SW 1271 (cell line): ENCODE measurements at places on chromosomes 7 and 10.

DNA sequence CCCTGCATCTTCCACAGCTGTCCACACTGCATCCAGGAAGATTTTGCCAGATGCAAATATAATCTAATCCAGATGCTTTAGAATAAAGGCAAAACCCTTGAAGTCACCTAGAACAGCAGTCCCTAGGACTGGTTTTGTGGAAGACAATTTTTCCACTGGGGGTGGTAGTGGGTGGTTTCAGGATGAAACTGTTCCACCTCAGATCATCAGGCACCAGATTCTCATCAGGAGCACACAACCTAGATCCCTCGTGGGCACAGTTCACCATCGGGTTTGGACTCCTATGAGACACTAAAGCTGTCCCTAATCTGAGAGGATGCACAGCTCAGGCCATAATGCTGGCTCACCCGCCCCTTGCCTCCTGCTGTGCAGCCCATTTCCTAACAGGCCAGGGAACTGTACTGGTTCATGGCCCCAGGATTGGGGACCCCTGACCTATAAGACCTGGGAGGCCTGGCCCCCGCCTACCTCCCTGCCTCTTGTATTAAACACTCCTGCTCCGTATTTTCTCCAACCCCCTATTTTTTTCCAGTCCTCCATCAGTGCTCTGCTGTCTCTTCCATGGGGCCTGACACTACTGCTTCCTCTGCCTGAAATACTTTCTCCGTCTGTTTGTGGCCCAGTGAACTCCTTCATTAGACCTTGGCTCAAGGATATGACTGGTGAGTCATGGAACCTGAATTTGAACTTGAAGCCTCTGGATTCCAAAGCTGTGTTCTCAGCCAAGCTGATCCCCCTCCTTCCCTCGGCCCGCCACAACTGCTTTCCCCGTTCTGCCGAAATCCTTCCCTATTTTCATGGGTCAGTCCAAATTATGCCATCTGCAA is 79.9 kb upstream of the RHEB start:
- peak; percentile 88 for DNase-seq

GRCh38 chr10:71241114-71241829 is 28.9 kb downstream of the UNC5B start:
- no peak for DNase-seq

DNA sequence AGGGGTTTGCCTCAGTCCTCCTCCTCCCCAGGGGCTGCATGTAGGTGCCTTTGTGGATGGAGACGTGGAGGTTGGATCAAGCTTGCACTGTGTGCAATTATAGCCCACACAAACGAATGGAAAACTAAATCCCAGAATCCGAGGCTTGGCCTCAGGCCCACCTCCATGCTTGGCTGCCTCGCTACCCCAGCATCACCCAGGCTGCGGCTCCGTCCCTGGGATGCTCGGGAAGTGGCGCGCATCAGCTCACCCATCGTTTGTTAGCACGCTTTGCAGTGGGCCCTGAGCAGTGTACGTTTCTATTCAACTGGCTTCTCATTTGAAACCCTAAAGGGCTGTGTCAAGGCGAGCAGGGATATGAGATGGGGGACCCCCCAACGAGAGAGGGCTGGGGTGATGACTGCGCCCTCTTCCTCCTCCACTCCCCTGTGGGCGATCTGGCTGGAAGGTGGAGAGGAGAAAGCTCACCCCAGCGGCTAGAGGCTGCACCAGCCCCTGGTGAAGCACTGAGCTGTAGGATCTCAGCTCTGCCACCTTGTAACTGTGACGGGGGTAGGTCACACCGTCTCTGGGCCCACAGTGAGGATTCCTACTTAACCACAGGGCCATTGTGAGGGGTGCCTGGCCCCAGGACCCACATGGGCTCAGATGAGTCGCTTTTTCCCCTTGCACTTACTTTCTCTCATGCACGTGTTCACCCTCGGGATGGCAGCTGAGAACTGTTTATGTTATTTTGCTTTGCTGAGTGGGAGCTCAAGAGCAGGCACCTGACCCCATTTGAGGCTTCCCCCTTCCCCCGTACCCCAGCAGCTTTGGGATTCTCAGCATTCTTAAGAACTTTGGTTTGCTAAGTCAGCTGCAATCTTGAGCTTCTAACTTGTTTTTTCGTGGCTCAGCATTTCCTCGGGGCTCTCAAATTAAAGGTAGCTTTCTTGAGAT is 12.7 kb upstream of the BTBD16 start:
- no peak for DNase-seq

DNA sequence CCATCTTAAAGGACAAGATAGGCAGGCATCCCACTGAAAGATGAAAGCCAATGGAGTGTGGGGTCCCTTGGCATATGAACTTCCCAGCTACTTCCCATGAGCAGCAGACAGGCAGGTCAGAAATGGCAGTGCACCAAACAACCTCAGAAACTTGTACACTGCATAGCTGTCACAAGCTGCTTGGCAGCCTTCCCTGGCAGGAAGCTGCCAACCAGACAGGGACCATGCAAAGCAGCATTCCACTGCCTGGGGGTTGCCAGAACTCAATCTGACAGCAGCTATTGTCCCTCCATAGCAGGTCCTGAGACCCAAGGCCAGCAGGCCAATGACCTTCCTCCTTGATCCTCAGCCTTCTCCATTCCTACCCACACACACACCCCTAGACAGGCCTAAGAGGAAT is 139.5 kb downstream of the PLCE1 start:
- DNase-seq, result no peak

GRCh38 chr10:35056686-35057085 is 33.5 kb downstream of the CUL2 start:
- no peak for DNase-seq

GRCh38 chr10:102157224-102157623 is 5.0 kb downstream of the NOLC1 start:
- no peak for DNase-seq

- DNase-seq, result no peak
Observed at GRCh38 chr10:76488602-76489001, 1057.2 kb downstream of the LRMDA start.

DNA sequence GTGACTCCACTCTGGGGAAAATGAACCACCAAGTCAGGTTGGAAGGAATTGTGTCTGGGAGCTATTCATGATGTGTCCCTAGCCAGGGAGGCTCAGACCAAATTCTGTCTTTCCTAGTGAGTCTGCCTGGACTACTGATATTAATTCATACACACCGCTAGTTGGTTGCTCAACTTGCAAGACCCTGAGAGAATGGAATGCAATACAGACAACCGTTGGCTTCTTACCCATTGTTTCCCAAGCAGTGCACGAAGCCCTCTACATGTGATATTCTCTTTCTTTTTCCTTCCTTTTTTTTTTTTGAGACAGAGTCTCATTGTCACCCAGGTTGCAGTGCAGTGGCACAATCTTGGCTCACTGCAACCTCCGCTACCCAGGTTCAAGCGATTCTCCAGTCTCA is 19.4 kb upstream of the SRGN start:
- no peak for DNase-seq

GRCh38 chr7:137298464-137298794 is 45.1 kb downstream of the PTN start:
- no peak for DNase-seq

DNA sequence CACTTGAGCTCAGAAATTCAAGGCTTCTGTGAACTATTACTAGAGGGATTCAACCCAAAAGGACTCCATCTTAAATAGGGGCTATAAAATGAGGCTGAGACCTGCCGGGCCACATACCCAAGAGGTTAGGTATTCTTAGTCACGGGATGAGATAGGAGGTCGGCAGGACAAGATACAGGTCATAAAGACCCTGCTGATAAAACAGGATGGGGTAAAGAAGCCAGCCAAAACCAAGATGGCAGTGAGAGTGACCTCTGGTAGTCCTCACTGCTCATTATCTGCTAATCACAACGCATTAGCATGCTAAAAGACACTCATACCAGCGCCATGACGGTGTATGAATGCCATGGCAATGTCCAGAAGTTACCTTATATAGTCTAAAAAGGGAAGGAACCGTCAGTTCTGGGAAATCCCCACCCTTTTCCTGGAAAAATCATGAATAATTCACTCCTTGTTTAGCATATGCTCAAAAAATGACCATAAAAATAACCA is 101.2 kb upstream of the TRIM24 start:
- no peak for DNase-seq

DNA sequence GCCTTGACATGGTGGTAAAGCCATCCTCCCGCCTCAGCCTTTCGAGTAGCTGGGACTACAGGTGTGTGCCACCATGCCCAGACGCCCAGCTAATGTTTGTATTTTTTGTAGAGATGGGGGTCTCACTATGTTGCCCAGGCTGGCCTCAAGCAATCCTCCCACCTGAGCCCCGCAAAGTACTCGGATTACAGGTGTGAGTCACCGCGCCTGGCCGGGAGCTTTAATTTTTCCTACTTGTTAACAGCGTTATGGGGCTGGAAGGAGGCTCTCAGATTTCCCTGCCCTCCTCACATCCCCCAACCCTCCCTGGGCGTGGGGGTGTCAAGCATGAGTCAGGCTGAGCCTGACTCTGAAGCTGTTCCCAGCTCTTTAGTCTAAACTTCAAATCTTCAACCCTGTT is 8.3 kb downstream of the ALKBH4 start:
- DNase-seq, result no peak

DNA sequence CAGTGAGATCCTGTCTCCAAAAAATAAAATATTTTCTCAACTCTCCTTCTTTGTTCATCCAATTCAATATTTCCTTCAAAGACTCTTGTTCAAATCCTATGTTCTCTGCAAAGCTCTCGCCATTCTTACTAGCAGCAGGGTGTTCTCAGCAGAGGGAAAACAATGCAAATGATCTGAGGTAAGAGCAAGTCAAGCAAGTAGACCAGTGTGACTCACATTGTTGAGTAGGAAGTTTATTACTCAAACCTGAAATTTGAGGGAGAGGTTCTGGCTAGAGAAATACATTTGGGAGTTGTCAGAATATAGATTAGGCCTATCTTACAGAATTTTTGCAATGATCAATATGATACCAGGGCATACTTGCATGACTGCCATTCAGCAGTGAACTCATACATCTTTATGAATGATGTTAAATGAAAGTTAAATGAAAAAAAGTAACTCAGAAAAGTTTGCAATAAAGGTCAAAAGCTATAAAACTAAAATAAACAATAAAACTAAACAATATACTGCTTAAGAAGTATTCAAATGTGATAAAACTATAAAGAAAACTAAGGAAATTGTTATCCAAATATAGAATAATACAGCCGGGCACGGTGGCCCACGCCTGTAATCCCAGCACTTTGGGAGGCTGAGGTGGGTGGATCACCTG is 5.8 kb downstream of the IDE start:
- DNase-seq, result no peak

DNA sequence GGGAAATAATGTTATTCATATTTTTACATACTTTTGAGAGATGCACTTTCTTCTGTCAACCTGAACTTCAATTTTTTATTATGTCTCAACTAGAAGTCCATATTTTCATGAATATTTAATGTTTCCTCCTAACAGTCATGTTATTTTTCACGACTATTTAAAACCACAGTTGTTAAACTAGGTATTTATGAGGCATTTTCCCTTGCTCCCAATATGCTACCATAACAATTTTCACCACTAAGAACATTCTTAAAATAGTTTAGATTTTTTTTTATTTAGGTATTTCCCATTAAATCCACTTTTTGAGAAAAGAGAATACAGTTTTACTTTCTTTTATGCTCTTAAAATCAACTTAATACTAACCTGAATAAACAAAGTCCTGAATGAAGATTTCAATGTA is 89.4 kb downstream of the JAZF1 start:
- DNase-seq, result no peak

DNA sequence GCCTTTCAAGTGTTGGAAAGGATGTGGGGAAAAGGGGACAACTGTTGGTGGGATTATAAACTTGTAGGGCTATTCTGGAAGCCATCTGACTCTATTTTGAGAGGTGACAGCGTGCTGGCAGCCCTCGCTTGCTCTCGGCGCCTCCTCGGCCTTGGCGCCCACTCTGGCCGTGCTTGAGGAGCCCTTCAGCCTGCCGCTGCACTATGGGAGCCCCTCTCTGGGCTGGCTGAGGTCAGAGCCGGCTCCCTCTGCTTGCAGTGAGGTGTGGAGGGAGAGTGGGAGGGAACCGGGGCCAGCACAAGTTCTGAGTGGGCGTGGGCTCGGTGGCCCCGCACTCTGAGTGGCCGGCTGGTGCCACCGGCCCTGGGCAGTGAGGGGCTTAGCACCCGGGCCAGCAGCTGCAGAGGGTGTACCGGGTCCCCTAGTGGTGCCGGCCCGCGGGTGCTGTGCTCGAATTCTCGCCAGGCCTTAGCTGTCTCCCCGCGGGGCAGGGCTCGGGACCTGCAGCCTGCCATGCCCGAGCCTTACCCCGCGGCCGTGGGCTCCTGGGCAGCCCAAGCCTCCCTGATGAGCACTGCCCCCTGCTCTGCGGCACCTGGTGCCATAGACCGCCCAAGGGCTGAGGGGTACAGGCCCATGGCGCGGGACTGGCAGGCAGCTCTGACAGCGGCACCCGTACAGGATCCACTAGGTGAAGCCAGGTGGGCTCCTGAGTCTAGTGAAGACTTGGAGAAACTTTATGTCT is 33.6 kb downstream of the PLAU start:
- no peak for DNase-seq

- DNase-seq, result no peak
Observed at GRCh38 chr10:88901984-88902789, 22.1 kb downstream of the STAMBPL1 start.
